ENCODE measurements at places on chromosomes 5 and 9.

DNA sequence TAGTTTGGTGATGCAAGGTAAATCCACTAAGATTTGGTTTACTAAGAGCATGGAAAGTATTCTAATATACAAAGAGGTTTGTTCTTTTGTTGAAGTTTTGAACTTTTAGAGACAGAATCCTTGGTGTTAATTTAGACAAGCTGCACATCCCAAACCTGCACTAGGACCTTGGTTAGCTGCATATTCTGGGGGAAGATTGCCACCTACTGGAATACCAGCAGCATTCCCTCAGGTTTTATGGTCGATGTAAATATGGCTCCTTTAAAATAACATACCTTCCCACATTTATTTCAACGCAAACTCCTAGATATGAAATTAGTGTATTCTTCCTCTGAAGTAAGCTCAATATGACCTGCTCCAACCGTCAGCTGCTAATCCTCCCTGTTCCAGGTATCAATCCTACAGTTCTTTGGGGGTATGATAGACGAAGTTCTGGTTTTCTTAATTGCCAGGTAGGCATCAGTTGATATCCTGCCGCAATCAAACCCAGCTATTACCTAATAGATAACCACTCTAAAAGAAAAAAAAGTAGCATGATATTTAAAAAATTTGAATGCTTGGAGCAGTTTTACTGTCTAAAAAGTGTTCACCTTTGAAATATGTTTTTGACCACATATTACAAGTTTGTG lies 624.1 kb downstream of the ISL1 start:
- peak; percentile 14 for DNase-seq

DNA sequence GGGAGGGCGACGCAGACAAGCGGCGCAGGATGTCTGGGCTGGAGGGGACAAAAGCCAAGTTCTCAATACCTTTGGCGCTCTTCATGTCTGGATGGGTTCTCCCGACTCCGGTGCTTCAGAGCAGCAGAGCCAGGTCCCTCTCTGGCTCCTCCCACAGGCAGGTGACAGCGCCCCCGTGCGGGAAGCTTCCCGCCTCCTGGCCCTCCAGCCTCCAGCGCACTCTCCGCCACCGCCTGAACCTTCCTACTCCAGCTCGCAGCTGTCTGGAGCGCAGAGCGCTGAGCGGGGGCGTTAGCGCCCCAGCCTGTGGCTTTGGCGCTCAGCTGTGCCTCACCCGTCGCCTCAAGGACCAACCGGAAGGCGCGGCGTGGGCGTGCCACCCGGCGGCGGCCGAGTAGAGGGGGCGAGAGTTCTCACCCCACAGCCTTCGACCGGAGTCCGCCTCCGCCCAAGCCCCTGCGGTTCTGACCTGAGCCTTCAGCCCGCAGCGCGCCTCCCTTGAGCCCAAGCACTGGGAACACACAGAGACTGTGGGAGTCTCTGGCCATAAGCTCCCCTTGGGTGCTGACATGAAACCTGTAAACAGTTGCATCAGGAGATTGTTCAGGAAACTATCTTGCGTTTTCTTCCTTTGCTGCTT lies at the start of gene SLCO4C1:
TSS of gene SLCO4C1 (minus strand) at position 107 of the 640 bp plus-strand sequence. CDS start at position 85, 22 bp downstream.
- DNase-seq: no peak

DNA sequence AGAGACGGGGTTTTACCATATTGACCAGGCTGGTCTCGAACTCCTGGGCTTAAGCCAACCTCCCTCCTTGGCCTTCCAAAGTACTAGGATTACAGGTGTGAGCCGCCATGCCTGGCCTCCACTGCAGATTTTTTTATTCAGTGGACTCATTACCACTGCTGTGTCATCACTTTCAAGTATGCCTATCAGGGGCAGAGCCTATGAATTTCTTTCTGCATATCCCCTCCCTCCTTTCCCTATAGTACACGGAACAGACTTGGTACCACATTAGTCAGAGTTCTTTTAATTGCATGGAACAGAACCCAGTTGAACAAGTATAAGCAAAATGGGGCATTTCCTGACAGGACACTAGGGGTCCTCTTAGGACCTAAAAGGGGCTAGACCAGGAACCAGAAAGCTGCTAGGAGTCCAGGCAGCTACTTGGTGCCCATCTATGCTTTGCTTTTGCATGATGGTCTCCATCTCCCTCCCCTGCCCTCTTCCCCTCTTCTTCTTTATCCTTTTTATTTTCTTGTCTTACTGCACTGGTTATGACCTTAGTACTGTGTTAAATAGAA lies 5.8 kb downstream of the BSPRY start:
- no peak for DNase-seq

DNA sequence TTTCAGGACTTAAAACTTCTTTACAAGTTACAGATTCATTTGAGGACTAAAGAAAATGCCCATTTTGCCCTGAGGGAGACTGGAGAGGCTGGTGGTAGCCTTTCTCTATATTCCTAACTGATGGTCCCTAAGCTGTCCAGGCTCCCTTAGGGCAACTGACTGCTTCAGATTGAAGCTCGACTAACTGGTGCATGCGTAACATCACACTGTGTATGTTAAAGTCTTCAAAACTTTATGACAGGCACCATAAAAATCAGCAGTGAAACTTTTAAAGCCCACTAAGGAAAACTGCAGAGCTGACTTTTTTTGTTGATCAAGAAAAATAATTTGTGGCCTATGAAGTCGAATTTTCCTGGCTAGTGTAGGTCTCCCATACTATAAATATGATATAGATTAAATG lies 233.0 kb upstream of the RPS23 start:
- DNase-seq: no peak

- no peak for DNase-seq
These were observed 4.9 kb downstream of the MEGF10 start for GRCh38 chr5:127295454-127295853.

DNA sequence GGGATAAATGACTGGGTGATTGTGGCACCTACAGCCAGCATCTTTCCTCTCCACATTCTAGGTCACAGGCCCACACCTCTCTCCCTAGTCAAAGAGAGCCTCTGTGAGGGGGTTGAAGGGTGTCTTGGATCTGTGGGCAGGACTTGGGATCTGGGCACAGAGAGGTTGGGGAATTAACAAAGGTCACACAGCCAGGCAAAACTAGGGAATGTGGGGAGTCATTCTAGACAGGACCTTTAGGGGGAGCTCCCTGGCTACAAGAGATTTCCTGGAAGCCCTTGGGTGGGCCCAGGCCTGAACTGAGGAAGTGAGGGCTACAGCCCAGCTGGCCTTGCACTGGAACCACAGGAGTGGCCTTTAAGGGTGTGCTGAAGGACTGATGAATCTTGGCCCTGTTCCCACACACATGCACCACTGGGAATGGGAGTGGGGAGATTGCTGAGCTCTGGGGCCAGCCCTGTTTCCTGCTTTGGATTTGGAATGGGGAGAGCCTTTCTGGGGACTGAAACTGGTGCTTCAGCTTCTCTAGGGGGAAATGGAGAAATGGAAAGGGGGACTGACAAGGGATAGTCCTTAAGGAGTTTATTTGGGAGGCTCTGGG lies 12.4 kb upstream of the CXXC5 start:
- peak; percentile 55 for DNase-seq

GRCh38 chr5:68991279-68992084 lies 102.3 kb upstream of the SLC30A5 start:
- DNase-seq: no peak

GRCh38 chr9:112869917-112870316 lies 20.8 kb downstream of the SLC46A2 start:
- no peak for DNase-seq

GRCh38 chr9:128696923-128697707 lies 5.2 kb upstream of the PKN3 start:
- DNase-seq: no peak

- DNase-seq: no peak
These were observed 355.9 kb upstream of the TLE4 start for GRCh38 chr9:79215821-79216220.

DNA sequence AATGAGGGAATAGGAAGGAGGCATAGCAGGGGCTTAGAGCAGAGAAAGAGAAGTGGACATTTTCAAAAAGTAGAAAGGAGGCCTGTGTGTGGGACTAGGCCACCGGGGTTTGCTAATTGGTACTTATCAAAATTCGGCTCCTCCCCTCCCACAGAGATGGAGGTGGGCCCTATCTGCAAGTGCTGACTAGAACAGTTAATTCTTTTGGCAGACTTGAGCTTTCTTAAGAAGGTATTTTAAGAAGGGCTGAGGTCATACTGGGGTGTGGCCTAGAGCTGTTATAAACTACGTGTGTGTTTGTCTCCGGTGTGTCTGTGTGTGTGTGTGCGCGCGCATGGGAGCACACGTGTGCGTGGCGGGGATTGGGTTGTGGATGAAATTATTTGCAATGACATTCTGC lies 1086.5 kb downstream of the EFNA5 start:
- no peak for DNase-seq

- no peak for DNase-seq
These were observed 147.5 kb upstream of the ALDH1B1 start for GRCh38 chr9:38244971-38245370.

GRCh38 chr5:28542987-28543386 lies 1504.6 kb upstream of the CDH9 start:
- no peak for DNase-seq

GRCh38 chr5:78971998-78972397 lies 13.1 kb downstream of the ARSB start:
- DNase-seq: no peak

- no peak for DNase-seq
These were observed 3.8 kb upstream of the NACC2 start for GRCh38 chr9:136098844-136099243.

DNA sequence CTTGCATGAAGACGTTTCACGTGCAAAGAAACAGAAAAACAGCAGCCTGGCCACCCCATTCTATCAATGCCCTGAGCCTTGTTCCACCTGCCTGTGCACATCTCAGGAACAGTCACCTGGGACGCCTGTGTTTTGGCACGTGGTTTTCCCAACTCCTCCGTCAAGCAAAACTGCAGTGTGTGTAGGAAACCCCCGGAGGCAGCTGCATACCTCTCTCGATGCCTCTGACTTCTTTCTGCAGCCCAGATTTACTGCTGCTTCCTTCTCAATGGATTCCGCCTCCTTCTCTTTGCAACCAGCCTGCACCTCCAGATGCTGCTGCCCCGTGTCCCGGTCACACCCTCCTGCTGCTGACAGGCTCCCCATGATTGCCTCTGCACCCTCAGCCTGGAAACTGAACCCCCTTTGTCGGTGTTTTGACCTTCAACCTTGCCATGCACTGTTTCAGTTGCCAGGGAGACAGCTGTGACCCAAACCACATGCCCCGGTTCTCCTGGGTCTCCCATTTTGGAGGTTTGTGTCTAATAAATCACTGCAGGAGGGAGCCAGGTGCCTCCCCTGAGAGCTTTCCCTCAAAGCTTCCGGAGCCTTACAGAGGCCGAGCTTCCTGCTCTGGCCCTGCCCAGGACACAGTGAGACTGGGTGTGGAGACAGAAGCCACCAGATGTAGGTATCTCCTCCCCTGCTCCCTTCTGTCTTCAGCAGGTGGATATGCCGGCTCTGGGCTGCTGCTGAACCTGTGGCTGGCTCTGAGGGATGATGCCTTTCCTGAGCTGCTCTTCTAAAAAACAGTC lies 395.5 kb upstream of the IRX1 start:
- no peak for DNase-seq

DNA sequence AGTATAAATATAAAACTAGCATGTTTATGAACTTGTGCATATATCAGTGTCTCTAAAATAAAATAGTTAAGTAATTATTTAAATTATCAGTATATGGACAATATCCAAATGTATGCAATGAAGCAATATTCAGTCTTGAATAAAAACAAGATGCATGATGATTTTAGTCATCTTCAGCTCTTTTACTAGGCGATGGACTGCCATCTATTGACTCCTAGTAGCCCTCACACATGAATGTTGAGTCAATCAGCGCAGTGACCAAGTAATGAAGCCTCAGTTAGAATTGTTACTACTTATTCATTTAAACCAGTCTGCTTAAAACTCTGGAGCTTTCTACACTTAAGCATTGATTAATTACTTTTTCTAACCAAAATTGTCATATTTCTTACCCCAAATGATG lies 92.9 kb upstream of the GRHPR start:
- DNase-seq: peak; percentile 10

DNA sequence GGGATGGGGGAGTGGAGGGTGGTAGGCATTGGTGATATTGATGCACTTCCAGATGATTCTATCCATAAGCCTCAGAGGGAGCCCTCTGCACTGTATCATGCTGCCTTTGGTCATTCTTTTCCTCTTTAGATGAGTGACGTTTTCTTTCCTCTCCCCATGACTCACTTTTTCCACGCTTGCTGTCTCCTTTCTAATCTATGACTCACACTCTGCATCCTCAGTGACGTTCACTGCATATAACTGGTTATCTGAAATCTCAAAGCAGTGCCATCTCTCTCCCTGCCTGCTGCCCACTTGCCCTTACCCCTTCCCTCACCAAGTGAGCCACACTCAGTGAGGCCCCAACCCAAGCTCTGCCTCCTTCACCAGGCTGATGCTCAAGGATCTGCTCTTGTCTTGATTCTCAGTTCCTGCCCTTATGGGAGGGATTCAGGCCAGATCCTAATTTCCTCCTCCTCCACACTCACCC lies 31.6 kb downstream of the PTGS1 start:
- no peak for DNase-seq

DNA sequence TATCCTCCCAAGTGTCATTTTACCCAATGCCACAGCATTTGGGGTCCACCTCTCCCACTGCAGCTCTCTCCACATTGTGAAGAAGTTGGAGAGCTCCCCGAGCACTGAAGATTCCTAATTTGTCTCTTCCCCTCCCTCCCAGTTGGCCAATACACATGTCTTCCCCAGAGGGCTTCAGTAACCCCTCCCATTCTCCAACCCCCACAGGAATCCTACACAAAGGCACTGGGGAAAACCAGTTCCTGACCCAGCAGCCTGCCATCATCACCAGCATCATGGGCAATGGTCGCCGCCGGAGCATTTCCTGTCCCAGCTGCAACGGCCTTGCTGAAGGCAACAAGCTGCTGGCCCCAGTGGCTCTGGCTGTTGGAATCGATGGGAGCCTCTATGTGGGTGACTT lies 87.3 kb upstream of the WWC1 start:
- DNase-seq: no peak

DNA sequence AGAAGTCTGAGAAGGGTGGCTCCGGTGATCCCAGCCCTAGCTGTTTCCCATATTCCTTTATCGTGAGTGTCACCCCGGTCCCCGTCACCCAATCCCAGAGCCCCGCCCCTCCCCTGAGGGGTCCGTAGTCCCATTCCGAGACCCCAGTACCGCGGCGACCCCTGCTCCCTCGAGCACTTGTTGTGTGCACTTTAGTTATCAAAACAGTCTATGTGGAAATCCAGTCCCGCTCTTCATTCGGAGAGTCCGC lies 223 bp downstream of the LRSAM1 start:
- DNase-seq: no peak

GRCh38 chr9:108283696-108284095 lies 572.1 kb downstream of the ACTL7B start:
- DNase-seq: no peak

Data from Jurkat, Clone E6-1 (cell line).